K562 (cell line): ENCODE measurements at places on chromosomes 4 and X. TPM values are rescaled to one million over a fixed set of nuclear protein-coding genes. Genes with fewer than 3 reads are reported as not detected.

Gene FBXL5
- polyA plus RNA-seq = 15.5 and 28.9 TPM in 2 replicates

DNA sequence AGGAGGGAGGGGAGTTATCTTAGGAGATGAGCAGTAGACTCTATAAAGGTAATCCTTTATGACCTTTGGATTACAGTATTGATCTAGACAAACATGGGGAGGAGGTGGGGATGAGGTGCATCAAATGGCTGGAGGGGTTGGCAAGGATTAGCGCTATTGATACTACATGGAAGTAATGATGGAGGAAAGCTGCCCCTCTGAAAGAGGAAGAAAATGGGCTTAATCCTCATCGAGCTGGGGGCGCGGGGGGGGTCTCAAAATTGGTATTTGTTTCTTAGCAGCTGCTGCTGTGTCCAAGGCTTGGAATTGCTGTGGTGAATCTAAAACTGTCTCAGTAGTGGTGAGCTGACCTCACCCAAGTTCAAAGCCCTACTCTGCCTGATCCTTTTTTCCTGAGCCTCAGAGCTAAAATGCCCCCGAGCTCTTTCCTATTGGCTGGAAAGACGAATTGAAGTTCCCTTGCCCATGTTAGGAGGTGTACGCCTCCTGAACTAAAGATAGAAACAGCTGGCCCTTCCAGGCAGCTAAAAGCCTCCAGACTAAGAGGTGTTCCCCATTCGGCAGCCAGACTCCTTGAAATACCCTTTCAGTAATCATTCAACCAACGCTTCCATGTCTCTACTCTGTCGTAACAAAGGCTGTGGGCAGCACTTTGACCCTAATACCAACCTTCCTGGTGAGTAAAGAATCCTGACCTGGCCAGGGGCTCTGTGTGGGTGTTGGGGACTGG, at the start of gene ITGB1BP2:
Gene ITGB1BP2 (plus strand): TSS at position 556 of the 730 bp plus-strand sequence. CDS start 57 bp downstream, at position 613.
- DNase-seq = no peak

Gene TTC29
- polyA plus RNA-seq = not detected in 2 replicates

DNA sequence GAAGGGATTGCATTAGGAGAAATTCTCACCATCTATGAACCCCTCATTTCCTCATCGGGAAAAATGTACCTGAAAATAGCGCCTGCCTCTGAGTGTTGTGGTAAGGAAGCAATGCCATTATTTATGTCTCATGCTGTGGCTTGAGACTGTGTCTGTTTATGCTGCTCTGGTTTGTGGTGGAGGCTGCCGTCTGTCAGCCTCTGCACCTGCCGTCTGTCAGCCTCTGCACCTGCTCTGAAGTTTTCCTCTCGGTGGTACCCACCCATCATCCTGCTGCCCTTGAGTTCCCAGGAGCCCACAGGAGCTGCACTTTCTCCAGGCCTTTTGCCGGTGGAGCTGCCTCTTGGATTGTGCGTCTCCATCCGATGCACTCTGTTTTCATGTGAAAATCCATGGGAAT, 68.5 kb upstream of the PPP2R3B start:
- no peak for DNase-seq

- DNase-seq = no peak
Measured at GRCh38 chr4:101037938-101038413, 309.4 kb downstream of the PPP3CA start.

Gene RNF128
- not detected in 2 replicates for polyA plus RNA-seq

- DNase-seq = peak; percentile 23
Measured at GRCh38 chrX:57156397-57157049, 19.3 kb upstream of the SPIN2A start.

DNA sequence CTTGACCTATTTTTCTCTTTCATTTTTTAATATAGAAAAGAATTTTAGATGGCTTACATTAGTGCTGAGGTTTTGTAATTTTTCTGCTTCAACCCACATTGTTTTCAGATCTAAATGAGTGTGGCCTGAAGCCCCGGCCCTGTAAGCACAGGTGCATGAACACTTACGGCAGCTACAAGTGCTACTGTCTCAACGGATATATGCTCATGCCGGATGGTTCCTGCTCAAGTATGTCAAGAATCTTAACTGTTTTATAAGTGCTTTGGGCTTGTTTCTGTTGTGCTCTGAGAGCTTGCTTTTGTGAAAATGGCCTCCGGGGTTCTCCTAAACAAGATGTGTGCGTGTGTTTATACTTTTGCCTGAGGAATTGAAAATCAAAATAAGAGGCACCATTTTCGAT, 41.6 kb downstream of the NPNT start:
- no peak for DNase-seq

Gene GIMD1
- polyA plus RNA-seq = not detected in 2 replicates

Gene CHRDL1
- polyA plus RNA-seq = not detected in 2 replicates

Gene GLOD5
- polyA plus RNA-seq = 2.0 and 3.2 TPM in 2 replicates

DNA sequence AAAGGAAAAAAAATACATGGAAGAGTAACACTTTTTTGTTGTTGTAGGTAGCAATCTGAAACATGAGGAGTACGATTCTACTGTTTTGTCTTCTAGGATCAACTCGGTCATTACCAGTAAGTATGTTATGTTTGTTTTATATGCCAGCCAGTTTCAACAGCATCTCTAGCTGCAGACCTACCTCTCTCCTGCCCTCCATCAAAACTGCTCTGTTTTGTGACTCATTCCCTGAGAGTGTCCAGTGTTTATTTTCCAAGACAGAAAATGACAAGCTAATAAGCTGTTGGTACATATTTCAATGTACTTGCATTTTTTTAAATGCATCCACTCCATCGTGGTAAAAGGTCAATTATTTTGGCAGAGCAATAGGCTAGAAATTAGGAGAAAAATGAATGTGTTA, 347 bp downstream of the AMTN start:
- DNase-seq = no peak

- DNase-seq = no peak
Measured at GRCh38 chrX:18203631-18204030, 17.1 kb downstream of the BEND2 start.

Gene DDX53
- polyA plus RNA-seq = 2.3 and 2.5 TPM in 2 replicates
